ENCODE measurements at places on chromosomes 1 and 21.

DNA sequence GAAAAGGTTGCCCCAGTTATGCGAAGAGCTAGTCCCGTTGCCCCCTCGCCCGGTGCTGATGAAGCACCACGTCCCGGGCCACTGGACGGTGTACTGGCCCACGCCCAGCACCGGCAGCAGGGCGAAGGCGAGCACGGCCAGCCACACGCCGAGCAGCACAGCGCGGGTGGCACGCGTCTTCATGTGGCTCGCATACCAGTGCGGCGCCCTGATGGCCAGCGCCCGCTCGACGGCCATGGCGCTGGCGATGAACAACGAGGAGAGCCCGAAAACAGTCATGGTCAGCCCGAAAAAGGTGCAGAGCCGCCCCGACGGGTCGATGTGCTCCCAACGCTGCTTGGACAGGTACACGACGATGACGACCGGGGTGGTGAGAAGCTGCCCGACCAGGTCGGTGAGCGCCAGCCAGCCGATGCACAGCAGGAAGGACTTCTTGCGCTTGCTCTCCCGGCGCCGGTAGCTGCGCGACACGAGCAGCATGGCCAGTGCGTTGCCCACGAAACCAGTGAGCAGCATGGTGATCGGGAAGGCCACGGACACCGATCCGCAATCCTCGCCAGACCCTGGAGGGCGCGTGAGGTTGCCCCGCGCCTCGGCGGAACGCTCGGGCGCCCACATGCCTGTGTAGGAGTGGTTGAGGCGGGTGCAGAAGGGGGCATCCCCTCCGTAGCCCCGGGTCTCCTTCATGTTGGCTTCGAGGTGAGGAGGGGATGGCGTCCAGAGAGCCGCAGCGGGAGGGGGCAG is 553 bp downstream of the PTGER3 start:
- DNase-seq, result no peak

GRCh38 chr1:32151319-32151787 is 28.1 kb upstream of the TXLNA start:
- no peak for DNase-seq

DNA sequence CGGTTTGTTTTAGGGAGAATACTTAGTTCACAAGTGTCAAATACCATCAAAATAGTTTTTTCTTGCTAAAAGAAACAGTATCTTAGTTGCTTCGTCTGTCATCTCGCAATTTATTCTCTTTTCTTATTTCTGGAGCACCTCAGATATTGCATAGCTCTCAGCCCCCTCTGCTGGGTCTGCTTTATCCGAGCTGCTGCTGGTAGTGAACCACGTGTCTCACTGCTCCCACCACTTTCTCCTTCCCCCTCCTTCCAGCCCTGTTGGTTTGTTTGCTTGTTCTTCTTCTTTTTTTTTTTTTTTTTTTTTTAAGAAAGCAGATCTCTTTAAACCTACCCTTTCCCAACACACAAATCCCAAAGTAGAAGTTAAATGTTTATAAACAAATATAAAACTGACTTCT is 170.8 kb downstream of the EDEM3 start:
- DNase-seq, result no peak

GRCh38 chr1:38152351-38153065 is 105.9 kb upstream of the POU3F1 start:
- DNase-seq, result no peak

DNA sequence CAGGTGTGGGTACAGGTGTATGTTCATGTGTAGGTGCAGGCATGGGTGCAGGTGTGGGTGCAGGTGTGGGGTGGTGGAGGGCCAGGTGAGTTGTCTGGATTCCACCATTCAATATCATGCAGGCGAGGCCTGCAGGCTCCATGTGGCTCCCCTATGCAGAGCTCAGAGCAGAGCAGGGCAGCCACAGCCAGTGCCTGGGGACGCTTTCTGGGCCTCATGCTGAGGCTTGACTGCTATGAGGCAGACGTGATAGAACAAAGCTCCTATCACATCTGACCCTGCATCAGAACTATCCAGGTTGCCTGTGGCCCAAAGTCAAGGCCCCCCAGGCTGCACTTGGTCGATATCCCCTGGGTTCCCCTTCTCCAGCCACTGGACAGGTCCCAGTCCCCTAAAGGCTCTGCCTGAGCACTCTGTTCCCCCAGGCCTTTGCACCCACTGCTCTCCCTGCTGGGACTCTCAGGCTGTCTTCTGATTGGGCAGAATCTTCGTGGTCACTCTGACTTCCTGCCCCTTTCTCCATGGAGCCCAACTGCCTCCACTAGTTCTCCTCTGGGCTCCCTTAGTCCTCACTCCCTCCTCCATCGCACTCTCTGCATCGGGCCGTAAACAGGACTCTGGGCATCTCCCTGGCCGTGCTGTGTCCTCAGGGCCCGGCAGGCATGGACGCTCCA is 78.6 kb upstream of the ACTL8 start:
- no peak for DNase-seq

GRCh38 chr1:83796409-83796808 is 202.5 kb downstream of the TTLL7 start:
- no peak for DNase-seq

GRCh38 chr1:115908565-115909274 is 67.6 kb upstream of the SLC22A15 start:
- DNase-seq, result no peak

- DNase-seq, result no peak
Observed at GRCh38 chr1:7259955-7260354, 474.7 kb downstream of the CAMTA1 start.

DNA sequence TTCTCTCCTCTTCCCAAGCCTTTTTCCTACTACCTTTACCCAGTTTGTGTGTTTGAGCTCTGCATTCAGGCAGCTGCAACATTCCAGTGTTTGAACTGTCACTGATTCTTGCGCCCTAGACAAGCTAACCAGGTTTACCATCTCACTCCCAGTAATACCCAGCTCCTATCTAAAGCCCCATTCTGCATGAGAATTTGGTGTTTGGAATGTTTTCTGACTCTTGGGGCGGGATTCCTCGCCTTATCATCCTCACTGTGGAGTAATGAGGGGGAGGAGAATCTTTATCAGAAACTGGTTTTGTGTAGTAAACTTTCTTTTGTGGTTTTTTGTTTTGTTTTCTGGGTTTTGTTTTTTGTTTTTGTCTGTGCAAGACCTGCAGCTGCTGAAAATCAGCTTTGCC is 36.5 kb downstream of the NCF2 start:
- DNase-seq, result no peak

Data from thoracic aorta (tissue), 2 donors.